ENCODE measurements at places on chromosomes 11 and 22. TPM values are rescaled to one million over a fixed set of nuclear protein-coding genes. Genes with fewer than 3 reads are reported as not detected.

The MMP10 gene
- polyA plus RNA-seq = not detected

The OR51B5 gene
- polyA plus RNA-seq = not detected

The MPZL2 gene
- 0.17 TPM for polyA plus RNA-seq

The YDJC gene
- 47.7 TPM for polyA plus RNA-seq

The P2RX6 gene
- not detected for polyA plus RNA-seq

The NUP160 gene
- 16.9 TPM for polyA plus RNA-seq

The CD3E gene
- 50.4 TPM for polyA plus RNA-seq

The DRICH1 gene
- polyA plus RNA-seq = not detected

The EHF gene
- not detected for polyA plus RNA-seq

The CCDC88B gene
- polyA plus RNA-seq = 86.7 TPM

The TRPC6 gene
- polyA plus RNA-seq = not detected

The MS4A6A gene
- 34.2 TPM for polyA plus RNA-seq

The ART1 gene
- not detected for polyA plus RNA-seq

The LRRN4CL gene
- polyA plus RNA-seq = not detected

All from immature natural killer cell (primary cell).